ENCODE measurements at places on chromosomes 16 and 17.

- DNase-seq = no peak
These were observed 46.3 kb downstream of the COG7 start for GRCh38 chr16:23406546-23407240.

- no peak for DNase-seq
These were observed 7.2 kb upstream of the TBKBP1 start for GRCh38 chr17:47686664-47687327.

- no peak for DNase-seq
These were observed 76.4 kb downstream of the SEC14L1 start for GRCh38 chr17:77217123-77217522.

- DNase-seq = no peak
These were observed 25.8 kb downstream of the USP10 start for GRCh38 chr16:84725481-84726078.

DNA sequence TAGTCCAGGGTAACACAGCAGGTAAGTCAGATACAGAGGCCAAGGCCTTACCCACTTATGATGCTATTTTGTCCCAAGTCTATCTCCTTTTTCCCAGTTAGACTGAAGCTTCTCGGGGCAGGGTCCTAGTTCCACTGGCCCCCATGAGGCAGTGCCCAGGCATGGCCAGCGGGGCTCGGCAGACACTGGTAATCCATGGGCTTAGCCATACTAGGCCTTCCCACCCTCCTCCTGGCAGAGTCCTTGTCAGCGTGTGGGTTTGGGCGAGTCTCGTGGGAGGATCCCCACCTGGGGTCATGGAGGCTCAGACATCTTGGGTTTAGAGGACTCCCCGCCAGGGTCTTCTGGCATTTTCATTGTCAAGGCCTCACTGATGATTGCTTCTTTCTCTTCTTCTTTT is 84.7 kb upstream of the BRD7 start:
- no peak for DNase-seq

DNA sequence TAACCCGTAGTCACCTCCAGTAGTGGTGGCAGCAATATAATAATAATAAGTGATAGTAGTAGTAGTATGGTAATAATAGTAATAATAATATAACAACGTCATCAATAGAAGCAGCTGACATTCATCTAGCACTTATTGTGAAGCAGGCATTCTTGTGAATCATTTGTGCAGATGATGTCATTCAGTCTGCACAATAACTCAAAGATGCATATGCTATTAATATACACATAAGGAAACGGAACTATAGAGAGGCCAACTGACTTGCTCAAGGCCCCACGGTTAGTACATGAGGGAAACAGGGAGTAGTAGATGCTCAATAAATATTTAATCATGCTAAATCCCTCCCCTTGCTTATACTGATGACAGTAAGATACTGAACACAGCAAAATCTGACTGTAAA is 35.4 kb upstream of the GAN start:
- DNase-seq = no peak

DNA sequence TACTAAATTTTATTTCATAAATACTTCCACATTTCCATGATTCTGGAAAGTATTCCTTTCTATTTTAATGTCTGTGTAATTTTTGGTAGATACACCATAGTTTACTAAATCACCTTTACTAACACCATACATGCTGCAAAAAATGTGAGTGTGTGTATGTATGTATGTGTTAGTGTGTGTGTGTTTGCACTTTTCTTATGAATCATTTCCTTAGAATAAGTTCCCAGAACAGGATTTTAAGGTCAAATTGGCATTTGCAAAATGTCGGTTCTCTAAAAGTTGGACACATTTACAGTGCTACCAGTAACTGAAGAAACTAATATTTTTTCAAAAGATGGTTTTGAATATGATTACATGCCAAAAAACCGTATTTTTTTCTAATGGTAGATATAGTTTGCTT is 137.1 kb downstream of the CYB561 start:
- no peak for DNase-seq
